ENCODE measurements at places on chromosomes 4 and X.

DNA sequence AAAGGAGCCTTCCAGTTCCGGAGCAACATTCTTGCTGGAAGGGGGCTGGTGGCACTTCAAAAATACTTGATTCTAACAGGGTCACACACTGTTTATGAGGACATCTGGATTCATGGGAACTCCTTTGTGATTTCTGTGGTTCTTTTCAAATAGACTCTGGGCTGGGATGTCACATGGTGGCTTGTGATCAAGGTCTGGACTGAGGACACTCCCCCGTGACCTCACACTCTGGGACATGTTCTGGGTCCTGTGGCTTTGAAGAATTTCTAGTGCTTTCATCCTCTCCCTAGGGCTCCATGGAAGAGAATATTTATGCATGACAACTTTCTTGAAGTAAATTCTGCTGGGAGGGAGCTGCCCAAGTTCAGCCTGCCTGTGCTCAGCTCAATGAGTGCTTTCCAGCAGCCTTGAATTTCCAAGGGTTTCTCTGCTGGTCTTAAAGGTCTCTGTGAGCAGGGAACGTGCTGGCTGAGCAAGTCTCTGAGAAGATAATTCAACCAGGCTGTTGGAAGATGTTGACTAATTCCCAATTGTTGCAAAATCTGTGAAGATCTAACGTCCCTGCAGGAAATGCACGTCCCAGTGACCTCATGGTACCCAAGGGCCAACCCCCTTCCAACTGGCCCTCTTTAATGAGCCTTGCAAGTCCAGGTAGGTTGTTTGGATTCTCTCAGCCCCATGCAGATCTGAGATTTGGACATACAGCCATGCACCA, 36.3 kb downstream of the GPR143 start:
- no peaks in the 10 kb centered on the region for H3K4me1 ChIP-seq
- DNase-seq, result no peak
- no peaks in the 10 kb centered on the region for H3K36me3 ChIP-seq
- H3K4me3 ChIP-seq, result no peak overlapping the region

DNA sequence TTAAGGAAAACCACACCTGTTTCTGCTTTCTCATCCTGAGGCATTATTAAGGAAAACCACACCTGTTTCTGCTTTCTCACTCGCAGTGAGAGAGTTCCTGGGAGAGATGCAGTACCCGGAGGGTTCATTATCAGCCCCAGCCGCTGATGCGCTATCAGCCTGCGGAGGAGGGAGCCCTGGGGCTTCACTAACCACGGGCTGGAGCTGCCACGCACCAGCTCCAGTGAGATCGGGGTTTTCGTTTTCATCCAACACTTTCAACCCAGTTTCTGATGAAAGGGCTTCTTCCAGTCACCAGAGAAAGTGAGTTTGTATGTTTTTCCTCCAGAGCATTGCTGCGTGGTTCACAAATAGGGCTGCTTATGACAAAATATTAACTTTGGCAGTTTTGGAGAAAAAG, 93.2 kb upstream of the PRKX start:
- peaks cover 6% of the 10 kb centered on the region for H3K4me1 ChIP-seq
- no peak overlapping the region for H3K27ac ChIP-seq
- no peak for DNase-seq
- H3K27me3 ChIP-seq, result 0 out of 2 replicates have a peak, but pooled peaks cover 1% of the 10 kb centered on the region

DNA sequence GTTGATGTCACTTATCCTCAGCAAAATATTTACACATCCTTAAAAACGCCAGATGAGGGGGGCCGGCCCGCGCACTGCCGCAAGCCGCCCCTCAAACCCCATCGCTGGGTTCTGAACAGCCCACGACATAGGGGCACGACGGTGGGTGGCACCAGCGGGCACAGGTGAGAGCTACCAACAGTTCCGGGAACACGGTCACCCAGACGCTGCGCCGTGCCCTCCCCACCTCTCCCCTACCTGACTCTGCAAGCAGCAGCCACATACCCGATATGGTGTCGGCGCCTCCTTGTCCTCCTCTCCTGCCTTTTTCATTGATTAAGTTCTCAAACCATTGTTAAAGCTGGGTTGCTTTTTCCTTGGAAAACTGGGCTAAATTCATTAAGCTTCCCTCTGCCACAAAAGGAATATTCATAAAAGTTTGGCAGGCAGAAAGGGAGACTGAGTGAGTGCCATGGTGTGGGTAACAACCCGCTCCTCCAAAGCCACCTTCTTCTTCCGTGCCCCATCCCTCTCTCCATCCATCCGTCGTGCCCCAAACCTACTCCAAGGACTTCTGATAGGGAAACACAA, 1.4 kb downstream of the RAI2 start:
- no peaks in the 10 kb centered on the region for H3K36me3 ChIP-seq
- no peaks in the 10 kb centered on the region for H3K27me3 ChIP-seq
- H3K4me3 ChIP-seq, result no peak overlapping the region
- H3K4me1 ChIP-seq, result no peaks in the 10 kb centered on the region

DNA sequence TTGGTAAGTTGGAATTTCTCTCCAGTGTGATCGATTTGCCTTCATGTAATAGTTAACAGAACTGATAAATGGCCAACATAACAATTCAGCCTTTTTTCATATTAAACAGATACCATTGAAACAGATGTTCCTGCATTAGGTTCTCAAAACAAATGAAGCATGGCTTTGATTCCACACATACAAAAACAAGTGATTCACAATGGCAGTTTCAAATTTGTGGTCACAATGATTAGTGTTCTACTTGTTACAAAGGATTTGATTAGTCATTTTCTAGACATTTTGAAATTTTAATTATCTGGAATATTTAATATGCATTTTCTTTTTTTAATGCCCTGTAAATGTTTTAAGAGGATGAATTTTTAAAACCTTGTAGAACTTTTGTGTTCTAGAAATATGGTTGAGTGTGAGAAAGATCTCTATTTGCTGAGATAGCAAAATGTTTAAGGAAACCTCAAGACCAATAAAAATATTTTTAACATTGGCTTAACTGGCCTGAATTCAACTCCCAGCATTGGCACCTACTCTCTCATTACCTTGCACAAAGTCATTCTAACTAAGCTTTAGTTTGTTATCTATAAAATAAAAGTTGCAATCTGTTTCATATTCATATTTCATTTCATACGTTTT, 18.9 kb upstream of the GLRA3 start:
- H3K27ac ChIP-seq, result no peak overlapping the region
- no peak for DNase-seq
- no peak overlapping the region for H3K4me3 ChIP-seq
- H3K27me3 ChIP-seq, result no peaks in the 10 kb centered on the region
- no peaks in the 10 kb centered on the region for H3K4me1 ChIP-seq
- no peaks in the 10 kb centered on the region for H3K36me3 ChIP-seq

DNA sequence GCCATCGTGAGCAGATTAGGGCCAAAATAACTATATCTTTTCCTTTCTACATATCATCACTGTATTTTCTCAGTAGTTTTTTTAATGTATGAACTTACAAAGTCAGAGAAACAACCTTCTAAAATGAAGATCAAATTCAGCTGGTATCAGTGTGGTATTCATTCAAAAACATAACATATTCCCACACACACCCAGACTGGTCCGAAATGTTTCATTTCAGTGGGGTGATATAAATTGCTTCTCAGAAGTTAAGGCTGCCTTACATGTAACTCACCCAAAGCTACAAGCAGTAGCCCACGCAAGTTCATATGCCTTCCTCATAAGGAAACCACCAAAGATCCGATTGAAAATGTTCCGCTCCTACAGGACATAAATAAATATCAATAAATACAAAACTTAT, 37.8 kb downstream of the ACOT9 start:
- no peak overlapping the region for H3K27ac ChIP-seq
- H3K4me3 ChIP-seq, result no peak overlapping the region
- DNase-seq, result no peak
- no peaks in the 10 kb centered on the region for H3K36me3 ChIP-seq

Data from GM12878 (cell line).